ENCODE measurements at places on chromosomes 12 and 14.

DNA sequence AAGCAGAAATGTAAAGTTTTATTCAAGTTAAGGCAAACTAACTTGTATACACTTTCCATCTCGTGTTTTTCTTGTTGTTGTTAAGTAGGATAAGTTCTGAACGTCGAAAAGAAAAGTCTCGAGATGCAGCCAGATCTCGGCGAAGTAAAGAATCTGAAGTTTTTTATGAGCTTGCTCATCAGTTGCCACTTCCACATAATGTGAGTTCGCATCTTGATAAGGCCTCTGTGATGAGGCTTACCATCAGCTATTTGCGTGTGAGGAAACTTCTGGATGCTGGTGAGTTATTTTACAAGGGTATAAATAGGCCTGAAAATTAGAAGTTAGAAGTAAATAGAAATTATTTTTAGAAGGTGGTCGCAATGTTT, 25.0 kb downstream of the HIF1A start:
- DNase-seq: no peak

DNA sequence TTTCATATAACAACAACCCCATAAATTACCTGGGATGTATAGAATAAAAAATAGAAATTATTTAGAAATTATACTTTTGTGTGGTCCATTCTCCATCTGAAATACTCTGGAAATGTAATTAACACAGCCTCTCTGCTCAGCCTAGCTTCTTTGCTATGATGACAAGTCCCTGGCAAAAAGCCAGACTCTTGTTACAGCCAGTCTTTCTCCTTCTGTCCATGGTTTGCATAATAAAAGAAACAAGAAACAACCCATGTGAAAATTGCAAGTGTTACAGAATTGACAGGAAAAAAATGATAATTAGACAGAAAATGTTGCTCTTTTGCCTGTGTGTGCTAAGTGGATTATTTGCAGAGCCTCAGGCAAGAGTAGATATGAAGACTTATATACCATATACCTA, 61.3 kb downstream of the C12orf50 start:
- DNase-seq: no peak

DNA sequence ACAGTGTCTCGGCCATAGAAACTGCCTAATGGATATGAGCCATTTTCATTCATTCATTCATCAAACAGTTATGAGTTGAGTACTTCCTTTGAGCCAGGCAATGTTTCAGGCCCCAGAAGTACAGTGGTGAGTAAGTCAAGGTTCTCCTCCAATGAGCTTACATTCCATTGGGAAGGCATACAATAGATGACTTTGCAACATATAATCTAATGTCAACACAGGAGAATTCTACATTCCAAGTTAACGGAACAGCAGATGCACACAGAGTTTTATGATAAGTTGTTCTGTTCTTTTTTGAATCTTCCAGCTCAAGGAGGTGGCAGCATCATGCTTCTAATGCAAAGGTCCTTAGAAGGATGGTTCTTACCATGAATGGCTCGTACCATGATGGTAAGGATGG, 3.2 kb upstream of the RFC5 start:
- DNase-seq: no peak

GRCh38 chr14:105333020-105333490, 18.5 kb downstream of the PACS2 start:
- no peak for DNase-seq

DNA sequence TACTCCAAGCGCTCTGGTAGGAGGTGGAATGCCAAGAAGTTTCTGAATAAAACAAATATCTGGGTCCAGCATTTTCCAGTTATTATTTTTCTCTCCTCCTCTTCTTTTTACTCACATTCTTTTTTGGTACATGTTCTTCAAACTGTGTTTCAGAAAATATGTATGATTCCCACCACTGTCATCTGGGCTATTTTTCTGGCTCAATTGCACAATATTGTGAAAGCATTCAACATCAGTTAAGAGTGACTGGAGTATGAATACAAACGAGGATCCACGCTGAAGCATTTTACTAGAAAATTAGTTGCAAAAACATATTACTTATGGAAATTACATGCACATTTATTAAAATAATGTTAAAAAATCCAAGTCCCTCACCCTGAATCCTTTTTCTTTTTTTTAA, 61.5 kb downstream of the KCNMB4 start:
- DNase-seq: no peak

DNA sequence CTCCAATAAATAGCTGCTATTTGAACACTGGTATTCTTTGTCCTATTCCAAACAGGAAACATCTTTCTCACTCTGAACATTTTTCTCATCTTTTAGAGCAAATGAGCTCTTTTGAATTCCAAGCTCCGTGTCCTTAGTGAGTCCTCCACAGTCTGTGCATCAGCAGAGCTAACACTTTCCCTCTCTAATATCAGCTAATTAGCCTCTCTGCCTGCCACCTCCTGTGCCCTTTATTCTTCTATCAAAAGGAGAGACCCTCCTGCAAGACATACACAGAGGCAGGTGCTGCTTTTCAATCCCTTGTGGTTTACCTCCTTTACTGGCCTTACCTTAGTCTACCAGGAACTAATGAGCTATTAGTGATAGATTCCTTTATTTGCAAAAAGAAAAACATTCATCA, 178.5 kb downstream of the SLC35F4 start:
- no peak for DNase-seq
